ENCODE measurements at places on chromosomes 7 and 10. TPM values are rescaled to one million over a fixed set of nuclear protein-coding genes. Genes with fewer than 3 reads are reported as not detected.

The CALML5 gene
- total RNA-seq, result not detected

GRCh38 chr7:158811894-158812293 is 17.4 kb downstream of the ESYT2 start:
- DNase-seq, result no peak

The GLI3 gene
- 19.2 TPM for total RNA-seq

The CEP55 gene
- 3.2 TPM for total RNA-seq

DNA sequence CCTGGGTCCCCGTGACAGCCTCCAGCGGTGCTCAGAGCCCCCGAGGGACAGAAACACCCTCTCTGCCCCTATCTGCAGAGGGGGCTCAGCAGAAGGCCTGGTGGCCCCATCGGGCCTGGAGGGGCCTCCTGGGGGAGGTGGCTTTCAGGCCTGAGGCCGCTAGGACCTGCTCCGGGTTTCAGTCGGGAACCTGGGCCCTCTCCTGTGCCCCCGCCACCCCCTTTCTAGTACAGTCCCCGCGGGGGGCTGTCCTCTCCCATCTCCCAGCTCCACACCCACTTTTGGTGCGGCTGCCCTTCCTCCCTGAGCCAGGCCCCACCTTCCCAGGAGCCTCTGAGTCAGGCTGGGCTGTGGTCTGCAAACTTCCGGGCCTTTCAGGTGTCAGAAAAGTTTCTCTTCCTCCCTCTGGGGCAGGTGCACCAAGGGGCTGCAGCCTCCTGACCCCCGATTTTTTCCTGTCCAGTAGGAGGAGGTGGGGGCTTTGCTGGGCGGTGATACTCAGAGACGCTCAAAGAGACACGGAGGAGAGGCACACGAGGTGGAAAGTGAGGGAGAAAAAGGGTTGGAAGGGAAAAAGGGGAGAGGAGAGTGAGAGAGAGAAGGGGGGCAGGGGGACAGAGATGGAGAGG is 692 bp downstream of the CARD11 start:
- DNase-seq, result no peak

GRCh38 chr7:137005873-137006272 is 137.4 kb downstream of the CHRM2 start:
- no peak for DNase-seq

The OR2A1 gene
- not detected for total RNA-seq

DNA sequence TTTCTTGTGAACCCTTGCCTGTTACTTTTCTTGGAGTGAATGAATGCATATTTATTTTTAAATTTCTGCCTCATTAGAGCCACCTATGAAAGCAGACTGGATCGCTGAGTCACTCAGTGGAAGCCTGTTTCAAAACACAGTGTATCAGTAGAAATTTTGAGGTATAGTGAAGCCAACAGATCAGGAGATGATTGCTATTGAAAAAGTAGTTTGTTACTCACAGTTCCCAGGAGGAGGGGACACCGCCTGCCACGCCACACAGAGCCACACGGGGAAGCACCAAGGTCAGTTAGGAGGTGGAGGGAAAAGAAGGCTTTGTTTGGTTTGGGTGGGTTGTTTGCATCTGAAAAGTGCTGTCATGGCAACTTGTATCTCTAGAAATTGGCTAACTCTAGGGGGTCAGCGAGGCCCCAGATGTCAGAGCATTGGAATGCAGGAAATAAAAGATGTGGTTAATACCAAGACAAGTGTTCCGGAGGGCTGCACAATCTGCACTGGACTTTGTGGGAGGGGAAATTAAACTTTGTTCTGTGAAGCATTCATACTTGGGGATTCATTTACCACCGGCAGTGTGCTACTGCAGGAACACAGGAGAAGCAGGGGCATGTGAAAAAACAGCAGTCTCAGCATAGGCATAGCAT is 106.4 kb upstream of the SDK1 start:
- no peak for DNase-seq

Data from omental fat pad (tissue), 4 donors.